EH (cell line): ENCODE measurements at places on chromosomes 4 and X.
A peak's percentile ranks its signal among the peaks of the same experiment; 100 is the strongest.

- DNase-seq = no peak
Observed at GRCh38 chr4:184012937-184013336, 107.8 kb downstream of the STOX2 start.

DNA sequence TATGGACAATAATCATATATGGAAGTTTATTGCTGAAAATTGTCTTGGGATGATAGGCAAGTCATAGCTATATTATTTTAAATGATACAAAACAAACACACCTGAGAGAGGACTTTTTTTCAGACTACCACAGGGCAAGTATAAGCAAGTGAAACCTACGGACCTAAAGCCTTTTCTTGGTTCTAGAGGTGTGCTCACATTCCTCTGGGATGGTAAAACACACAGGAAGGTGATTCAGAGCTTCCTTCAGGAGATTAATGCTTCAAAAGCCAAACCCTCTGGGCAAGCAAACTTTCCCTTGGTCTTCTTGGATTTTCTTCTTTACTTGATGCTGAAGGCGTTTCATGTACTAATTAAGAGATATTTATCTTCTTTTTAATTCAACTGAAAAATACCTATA is 60.1 kb upstream of the ACSL4 start:
- DNase-seq = no peak

DNA sequence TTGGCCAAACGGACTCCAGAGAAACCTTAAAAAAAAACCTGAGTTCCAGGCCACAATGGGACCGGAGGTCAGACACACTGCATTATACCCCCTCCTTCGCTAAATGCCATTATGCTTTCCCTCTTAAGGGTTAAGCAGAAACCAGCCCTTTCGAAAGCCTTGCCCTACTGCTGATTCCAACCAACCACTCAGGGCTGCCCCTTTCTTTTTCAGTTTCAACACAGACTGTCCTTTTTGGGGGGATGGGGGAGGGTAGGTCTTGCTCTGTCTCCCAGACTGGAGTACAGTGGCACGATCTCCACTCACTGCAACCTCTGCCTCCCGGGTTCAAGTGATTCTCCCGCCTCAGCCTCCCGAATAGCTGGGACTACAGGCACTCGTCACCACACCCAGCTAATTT is 49.5 kb upstream of the MAN2B2 start:
- DNase-seq = no peak

- DNase-seq = peak; percentile 37
Observed at GRCh38 chrX:135295238-135295943, 13.9 kb upstream of the ETDC start.

DNA sequence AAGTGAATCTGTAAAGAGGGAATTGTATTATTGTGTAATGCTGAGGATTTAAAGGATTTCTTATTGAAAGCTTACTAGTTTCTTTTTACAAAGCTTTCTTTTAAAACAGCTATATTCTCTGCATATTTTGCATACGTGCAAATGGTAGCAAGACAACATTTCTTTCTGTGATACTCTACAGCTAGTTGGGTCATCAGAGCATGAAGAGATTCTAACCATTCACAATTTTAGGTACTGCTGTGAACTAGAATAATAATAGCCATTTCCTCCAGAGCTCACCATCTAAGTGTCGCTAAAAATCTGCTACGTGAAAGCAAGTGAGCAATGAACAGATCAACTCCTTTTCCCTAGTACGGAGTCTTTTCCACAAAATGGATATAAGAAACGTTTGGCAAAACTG is 37.3 kb downstream of the ARHGAP6 start:
- DNase-seq = no peak
